ENCODE measurements at places on chromosomes 3 and 15.

GRCh38 chr3:25844891-25845290, 55.0 kb downstream of the OXSM start:
- no peak for DNase-seq

DNA sequence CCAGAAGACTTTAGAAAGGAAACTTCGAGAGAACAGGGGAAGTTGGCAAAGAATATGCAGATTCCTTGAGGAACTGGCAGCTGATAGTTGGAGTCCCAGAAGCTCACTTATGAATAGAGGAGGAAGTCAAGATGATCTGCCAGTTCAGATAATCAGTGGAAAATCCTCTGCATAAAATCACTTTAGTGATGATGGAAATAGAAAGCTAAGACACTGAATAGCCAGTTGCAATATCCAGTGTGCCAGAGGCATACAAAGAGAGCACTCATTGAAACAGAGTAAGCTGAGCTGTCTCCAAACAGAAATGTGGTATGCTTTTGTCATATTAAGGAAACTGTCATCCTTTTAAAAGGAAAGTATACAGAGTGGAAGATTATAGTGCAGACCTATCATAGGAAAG, 1207.6 kb downstream of the OTOL1 start:
- no peak for DNase-seq

DNA sequence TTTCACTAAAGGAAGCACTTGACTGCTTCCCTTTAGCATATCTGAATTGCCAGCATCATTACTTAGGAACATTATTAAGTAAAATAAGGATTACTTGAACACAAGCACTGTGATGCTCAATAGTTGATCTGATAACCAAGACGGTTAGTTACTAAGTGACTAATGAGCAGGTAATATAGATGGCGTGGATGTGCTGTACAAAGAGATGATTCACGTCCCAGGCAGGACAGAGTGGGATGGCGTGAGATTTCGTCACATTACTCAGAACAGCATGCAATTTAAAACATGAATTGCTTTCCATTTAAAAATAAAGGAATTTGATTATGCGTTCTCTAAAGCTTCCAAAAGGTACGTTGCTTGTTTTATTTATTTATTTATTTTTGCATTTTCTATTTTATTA, 240.0 kb upstream of the ARHGEF26 start:
- peak; percentile 94 for DNase-seq

DNA sequence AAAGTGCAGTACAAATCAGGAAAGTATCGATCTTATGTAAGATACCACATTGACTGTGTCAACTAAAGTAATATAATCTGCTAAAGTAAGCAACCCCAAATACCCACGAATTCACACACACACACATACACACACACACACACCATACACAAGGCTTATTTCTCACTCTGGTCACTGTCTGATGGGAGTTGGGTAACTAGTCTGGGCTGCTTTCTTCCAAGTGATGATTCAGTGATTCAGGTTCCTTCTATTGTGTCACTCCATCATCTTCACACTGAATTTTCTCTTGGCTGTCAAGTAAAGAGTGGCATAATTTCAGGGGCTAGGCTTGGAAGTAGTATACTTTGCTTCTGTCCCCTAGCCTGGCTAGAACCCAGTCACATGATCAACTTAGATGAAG, 104.8 kb upstream of the CCDC54 start:
- peak; percentile 52 for DNase-seq

- DNase-seq = no peak
Measured at GRCh38 chr3:162200836-162201235, 704.2 kb downstream of the OTOL1 start.

DNA sequence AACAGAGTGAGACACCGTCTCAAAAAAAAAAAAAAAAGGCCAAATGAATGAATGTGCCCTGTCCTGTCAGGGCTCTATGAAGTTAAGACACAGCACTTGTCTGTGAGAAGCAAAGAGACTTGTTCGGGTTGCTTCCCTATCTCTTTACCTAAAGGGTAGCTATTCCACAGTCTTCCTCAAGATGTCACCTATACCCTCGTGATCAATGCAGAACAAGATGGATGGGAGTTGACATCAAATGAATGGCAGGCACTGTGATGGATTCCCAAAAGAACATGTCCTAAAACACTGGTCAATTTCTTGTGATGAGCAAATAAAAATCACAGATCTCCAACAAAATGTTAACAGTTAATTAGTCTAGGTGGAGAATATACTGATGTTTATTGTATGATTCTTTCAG, 9.5 kb downstream of the TADA3 start:
- peak; percentile 37 for DNase-seq

DNA sequence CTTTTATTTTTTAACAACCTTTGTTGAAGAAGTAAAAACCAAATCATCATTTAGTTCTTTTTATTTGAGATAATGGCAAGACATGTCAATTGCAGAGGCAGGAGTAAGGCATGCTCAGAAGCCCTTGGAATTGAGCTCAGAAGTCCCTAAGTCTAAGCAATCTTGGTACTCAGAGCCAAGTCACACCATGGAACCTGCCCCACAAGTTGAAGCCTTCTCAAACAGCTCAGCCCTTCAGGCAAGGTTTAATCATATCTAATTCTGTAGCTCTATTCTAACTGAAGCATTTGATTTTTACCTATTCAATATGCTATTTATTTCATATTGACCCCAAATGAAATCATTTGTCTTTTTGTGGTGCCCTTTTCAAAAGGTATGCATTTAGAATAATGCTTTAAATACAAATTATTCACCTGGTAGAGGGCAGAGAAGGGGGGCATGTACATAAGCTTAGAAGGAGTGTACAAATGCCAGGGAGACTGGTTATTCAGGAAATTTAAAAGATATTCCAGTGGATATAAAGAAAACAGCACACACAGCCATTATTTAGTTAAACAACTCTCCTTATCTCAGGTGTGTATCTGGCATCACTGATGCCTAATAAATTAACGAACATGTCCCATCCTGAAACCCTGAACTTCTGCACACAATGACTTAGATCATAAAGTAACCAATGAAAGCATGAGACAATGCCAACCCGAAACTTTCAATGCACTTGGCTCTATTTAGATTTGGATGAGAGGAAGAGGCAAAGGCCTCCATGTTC, 26.2 kb upstream of the TOP2B start:
- no peak for DNase-seq

- no peak for DNase-seq
Measured at GRCh38 chr15:51137024-51137423, 42.3 kb upstream of the TNFAIP8L3 start.

DNA sequence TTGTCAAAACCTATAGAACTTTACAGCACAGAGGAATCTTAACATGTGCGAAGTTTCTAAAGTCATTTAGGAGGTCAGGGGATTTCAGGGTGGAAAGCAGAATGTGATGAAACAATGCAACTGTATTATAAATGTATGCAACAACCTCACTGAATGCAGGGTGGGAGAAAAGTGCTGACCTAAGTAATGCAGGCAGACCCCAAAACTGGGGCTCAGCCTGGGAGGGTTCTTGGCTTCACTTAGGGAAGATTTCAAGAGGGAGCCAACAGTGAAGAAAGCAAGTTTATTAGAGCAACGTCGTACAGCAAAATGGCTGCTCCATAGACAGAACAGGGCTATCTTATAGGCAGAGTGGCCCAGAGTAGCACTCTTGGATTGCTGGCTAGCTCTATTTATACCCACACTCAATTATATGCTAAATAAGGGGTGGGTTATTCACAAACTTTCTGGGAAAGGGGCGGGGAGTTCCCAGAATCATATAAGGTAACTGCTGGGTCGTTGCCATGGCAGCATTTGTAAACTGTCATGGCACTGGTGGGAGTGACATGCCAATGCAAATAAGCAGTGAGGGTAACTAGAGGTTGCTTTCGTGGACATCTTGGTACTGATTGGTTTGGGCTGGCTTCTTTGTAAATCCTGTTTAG, 14.2 kb upstream of the CAND2 start:
- peak; percentile 34 for DNase-seq

GRCh38 chr3:64179249-64179648, 46.0 kb downstream of the PRICKLE2 start:
- DNase-seq = no peak

All from bronchial epithelial cell (primary cell).